Muscle of arm (tissue), 14 donors: ENCODE measurements at places on chromosomes 4 and X. TPM values are rescaled to one million over a fixed set of nuclear protein-coding genes. Genes with fewer than 3 reads are reported as not detected.

Gene CTAG1B
- not detected for polyA plus RNA-seq

- DNase-seq = no peak
Measured at GRCh38 chr4:22672519-22672918, 20.2 kb upstream of the GBA3 start.

DNA sequence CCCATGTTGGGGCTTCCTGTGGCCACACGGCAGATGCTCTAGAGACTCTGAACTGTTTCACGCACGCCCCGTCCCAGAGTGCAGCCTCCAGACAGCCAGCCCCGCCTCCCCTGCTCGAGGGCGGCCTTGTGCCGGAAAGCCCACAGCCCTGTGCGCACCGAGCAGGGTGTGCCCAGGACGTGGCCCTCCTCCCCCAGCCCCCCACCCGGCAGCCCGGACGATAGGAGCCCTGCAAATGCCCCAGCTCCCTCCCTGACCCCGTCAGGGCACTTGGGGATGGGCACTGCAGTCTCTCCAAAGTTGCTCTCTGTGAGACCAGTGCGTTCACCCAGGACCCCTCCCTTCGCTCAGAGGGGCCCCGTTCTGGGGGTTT, 37.3 kb downstream of the ADRA2C start:
- DNase-seq = no peak

Gene RRH
- 1.2 TPM for polyA plus RNA-seq

DNA sequence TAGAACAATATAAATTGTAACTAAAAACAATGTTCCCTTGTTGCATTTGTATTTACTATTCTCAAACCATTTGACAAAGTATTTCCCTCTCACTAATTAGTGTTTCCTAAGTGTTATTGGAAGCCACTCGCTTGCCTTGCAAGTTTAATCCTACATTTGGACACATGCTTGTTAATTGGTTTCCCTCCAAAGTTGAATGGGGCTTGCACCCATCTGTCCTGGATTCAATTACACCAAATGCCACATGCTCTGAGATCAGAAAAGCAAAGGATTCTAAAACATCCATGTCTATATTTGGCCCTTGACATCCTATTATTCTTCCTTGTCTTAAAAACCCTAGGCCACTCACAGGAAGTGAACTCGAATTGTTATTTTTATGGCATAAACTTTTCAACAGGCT, 146.6 kb downstream of the AMELX start:
- DNase-seq = no peak

Gene GPR50
- not detected for polyA plus RNA-seq

Gene KIF4A
- polyA plus RNA-seq = 6.1 TPM

DNA sequence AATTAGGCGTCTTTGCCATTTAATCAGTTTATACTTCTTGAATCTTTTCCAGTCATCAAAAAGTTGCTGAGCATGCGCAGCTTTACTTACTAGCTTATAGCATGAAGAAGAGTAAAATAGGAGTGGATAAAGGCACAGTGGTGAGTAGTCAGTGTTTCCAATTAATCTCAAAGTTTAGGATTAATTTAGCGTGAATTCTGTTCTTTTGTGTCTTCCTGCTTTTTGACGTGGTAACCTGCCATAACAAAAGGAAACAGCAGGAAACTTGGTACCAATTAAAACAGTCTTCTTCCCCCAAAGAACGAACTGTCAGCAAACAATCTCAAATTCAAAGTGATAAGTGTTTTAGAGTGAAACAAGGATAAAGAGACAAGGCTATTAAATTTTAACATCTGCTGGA, 61.9 kb downstream of the TET2 start:
- DNase-seq = no peak

DNA sequence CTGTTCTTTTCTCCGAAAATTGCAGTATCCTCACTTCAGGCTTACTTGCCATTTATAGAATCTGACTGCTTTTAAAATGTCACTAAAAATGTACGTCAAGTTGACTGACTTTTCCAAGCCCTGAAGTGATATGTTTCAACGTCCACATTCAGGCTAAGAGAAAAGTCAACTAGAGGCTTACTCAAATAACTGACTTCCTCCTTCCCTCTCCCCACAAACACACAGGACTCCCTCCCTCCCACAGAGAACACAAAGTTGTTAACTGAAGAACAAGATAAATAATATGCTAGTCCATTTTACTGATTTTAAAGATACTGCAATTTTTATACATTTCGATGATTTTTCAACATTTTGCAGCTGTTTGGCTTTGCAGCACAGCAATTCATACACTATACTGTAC, 13.8 kb upstream of the CDKL2 start:
- DNase-seq = no peak

DNA sequence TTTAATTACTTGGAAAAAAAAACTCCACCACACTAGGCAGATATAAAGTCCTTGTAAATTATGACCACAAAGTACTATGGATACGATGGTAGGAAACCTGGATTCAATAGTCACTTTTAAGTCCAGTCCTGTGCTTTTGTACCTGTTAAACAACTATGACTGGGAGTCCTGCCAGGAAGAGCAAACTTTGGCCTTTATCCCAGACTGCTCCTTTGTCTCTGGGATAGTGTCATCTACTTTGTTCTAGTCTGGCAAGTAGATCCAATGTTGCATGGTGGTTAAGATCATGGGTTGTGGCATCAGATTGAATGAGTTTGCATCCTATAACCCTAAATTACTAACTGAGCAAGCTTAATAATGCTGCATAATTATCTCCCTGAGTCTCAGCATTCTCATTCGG, 175.3 kb upstream of the FGF13 start:
- peak; percentile 5 for DNase-seq

Gene FDCSP
- polyA plus RNA-seq = 5.2 TPM

DNA sequence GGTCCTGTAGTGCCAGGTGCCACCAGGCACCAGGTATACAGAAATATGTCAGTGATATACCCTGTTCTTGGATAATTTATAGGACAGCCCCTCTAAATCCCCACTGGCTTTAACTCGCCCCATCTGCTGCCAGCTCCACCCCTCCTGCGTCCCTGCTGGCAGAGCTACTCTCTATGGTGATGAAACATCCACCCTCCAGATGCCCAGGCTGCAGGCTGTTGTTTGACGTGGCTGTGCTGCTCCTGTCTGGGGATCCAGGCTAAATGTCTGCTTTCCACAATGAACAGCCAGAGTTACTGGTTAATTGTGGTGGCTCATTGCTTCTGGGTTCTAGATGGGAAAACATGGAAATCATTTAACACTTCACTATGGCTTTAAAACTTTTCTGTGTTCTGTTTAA, 12.9 kb downstream of the NHSL2 start:
- DNase-seq = no peak

DNA sequence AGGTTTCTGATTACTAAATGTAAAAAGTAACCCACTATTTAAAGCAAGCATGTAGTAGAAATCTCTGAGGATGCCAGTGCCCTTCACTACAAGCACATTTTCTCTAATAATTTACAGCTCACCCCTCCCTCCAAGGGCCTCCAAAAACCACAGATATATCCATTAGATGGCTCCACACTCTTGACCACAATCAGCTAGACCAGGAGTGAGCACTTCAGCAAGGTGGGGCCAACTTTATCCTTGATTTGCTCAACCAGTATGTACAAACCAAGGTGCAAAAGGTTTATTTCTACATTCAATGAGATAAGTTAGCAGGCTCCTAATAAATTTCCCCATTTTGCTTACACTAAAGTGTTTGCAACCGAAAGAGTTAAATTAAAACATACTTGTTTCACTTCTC, 35.8 kb downstream of the RFC1 start:
- DNase-seq = no peak

DNA sequence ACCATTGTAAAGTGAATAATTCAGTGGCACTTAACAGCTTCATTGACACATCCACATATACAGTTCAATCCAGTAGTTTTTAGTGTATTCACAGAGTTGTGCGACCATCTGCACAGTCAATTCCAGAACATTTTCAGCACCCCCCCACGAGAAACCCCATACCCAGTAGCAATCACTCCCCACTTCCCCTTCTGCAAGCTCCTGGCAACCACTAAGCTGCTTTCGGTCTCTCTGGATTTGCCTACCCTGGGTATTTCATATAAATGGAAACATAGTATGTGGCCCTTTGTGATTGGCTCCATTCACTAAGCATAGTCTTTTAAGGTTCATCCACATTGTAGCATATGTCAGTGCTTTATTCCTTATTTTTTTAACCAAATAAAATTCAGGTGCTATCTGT, 10.0 kb downstream of the MSL3 start:
- DNase-seq = no peak

DNA sequence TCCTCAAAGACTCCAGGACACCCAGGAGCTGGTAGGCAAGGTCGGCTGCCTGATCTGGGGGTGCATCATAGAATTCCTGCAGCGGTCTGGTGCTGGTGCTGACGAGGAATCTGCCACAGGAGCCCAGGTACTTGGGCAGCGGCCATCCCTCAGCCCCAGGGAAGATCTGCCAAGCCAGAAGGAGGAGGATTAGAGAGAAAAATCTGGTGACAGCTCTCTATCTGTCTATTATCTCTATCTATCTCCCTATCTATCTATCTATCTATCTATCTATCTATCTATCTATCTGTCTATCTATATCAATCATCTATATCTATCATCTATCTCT, 46.7 kb downstream of the DIPK2B start:
- DNase-seq = no peak

GRCh38 chrX:3485727-3486126, 139.3 kb upstream of the MXRA5 start:
- no peak for DNase-seq

Gene CHRNA9
- polyA plus RNA-seq = not detected

DNA sequence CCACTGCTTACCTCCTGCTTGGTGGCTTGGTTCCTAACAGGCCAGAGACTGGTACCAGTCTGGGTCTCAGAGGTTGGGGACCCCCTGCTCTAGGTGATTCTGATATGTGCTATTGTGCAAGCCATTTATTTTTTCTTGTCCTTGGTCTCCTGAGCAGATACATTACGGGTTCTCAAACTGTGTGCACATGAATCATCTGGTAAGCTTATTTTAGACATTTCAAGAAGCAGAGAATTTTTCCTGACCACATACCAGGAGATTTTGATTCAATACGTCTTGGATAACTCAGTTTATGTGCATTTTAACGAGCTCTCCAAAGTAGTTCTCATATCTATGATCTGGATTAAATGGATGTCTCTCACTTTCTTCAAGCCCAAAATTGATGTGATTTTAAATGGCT, 77.2 kb downstream of the FHIP1A start:
- no peak for DNase-seq

GRCh38 chrX:104749951-104750610, 184.1 kb downstream of the IL1RAPL2 start:
- DNase-seq = peak; percentile 40

Gene FAT4
- 19.6 TPM for polyA plus RNA-seq

Gene SHOX
- 2.8 TPM for polyA plus RNA-seq

DNA sequence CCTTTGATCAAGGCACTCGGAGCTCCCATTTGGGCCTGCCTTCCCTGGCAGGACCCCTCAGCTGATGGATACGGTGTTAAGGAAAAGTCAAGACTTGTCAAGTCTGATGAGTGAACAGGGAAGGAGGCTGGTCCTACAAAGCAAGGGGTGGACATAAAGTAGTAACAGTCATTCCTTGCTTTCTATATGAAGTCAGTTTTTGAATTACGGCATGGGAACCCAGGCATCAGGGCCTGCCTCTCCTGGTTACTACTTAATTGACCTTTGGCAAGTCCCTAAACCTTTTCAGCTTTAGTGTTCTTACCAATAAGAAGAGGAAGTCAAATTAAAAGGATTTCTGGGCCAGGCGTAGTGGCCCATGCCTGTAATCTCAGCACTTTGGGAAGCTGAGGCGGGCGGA, 7.0 kb downstream of the CHST7 start:
- no peak for DNase-seq
